Vagina (tissue), 2 donors: ENCODE measurements at places on chromosomes 5 and 9. TPM values are rescaled to one million over a fixed set of nuclear protein-coding genes. Genes with fewer than 3 reads are reported as not detected.

DNA sequence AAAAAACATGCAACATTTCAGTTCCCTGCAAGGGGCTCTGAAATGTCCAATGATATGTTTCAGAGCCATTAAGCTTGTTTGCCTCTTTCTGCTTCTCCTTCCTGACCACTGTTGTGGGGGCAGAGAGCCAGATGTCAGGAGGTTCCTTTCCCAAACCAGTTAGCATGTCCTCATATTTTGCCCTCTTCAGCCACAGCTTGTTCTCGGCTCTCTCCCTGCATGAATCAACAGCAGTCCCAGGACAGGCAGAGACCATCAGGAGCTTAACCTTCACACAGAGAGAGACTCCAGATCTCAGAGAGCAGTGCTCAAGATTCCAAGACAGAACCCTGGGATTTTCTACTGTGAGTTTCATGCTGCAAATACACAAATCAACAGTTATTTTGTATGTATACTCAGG is 218.5 kb downstream of the COMMD10 start:
- H3K27ac ChIP-seq: no peak overlapping the region
- H3K4me3 ChIP-seq: no peak overlapping the region
- no peaks in the 10 kb centered on the region for H3K36me3 ChIP-seq
- no peaks in the 10 kb centered on the region for H3K27me3 ChIP-seq
- H3K4me1 ChIP-seq: no peaks in the 10 kb centered on the region
- no peak for DNase-seq

GRCh38 chr5:177426566-177427210 is at the start of gene GRK6:
Gene GRK6, plus strand, starts transcription at chr5:177426676. Its CDS starts 170 bp downstream, at chr5:177426846.
- H3K27me3 ChIP-seq: no peaks in the 10 kb centered on the region
- H3K4me1 ChIP-seq: peaks cover 55% of the 10 kb centered on the region
- no peaks in the 10 kb centered on the region for H3K36me3 ChIP-seq
- no peak for DNase-seq

DNA sequence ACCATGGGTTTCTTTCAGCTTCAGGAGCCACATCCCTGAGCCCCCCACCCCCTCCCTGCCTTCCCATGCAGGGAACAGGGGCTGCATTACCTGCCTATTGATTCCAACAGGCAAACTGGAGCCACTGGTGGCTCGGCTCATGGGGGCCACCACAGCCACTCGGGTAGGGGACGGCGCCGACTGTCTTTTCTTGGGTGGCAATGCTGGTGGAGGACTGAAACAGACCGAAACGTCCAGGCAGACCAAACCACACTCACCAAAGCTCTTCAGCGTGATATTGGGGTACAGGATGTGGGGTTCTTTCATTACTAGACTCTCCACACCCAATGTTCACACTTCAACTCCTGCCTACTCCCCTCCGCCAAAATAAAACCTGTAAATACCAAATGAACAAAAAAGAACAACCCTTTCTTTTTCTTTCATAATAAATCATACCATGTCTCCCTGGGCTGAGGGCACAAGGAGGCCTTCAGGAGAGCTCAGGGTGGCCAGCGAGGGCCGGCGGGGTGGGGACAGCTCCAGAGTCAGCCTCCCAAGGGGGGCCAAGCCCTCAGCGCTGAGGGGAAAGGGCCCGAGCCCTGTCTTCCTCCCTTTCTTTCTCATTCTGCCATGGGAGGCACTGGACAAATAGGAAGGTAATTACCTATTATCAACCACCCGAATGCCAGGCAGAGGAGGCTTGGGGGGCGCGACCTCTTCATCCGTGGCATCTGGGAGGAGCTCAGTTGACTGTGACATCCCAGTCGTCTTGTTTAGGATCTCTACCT is 83.3 kb downstream of the PRRT1B start:
- H3K36me3 ChIP-seq: no peaks in the 10 kb centered on the region
- no peak overlapping the region for H3K4me3 ChIP-seq
- peaks cover 12% of the 10 kb centered on the region for H3K4me1 ChIP-seq
- DNase-seq: no peak
- peak overlapping the region; percentile 43 for H3K27ac ChIP-seq
- H3K27me3 ChIP-seq: no peaks in the 10 kb centered on the region

GRCh38 chr5:6703806-6704205 is 9.4 kb upstream of the TENT4A start:
- DNase-seq: no peak
- no peaks in the 10 kb centered on the region for H3K36me3 ChIP-seq
- peak overlapping the region; percentile 78 for H3K27ac ChIP-seq
- H3K4me3 ChIP-seq: no peak overlapping the region
- H3K27me3 ChIP-seq: no peaks in the 10 kb centered on the region
- H3K4me1 ChIP-seq: peaks cover 19% of the 10 kb centered on the region

DNA sequence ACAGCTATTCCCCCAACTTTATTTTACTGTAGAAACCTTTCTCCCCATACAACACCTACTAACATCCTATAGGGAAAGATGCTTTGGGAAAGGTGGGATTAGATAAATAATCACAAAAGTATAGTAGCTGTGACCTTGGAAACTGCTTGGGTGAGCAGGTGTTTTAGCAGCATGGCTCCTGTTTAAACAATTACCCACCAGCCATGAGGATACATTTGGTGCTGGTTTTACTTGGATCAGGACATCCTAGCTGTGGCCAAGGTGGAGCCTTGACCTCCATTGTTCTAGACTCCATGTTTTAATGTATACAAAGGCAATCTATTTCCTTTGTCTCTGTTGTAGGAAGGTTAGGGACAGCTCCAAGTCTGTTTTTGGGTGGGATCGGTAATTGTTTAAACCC is 56.8 kb upstream of the ALDH1B1 start:
- H3K27me3 ChIP-seq: no peaks in the 10 kb centered on the region
- H3K4me3 ChIP-seq: no peak overlapping the region
- peak; percentile 49 for DNase-seq
- H3K27ac ChIP-seq: no peak overlapping the region
- no peaks in the 10 kb centered on the region for H3K4me1 ChIP-seq

GRCh38 chr5:77120706-77121105 is 33.6 kb upstream of the ZBED3 start:
- no peaks in the 10 kb centered on the region for H3K36me3 ChIP-seq
- H3K4me1 ChIP-seq: no peaks in the 10 kb centered on the region
- no peak for DNase-seq

GRCh38 chr9:91102269-91102668 is 259.4 kb downstream of the AUH start:
- H3K36me3 ChIP-seq: no peaks in the 10 kb centered on the region
- no peak overlapping the region for H3K27ac ChIP-seq
- peaks cover 36% of the 10 kb centered on the region for H3K4me1 ChIP-seq

GRCh38 chr9:95606489-95607350 is 89.9 kb upstream of the PTCH1 start:
- no peak overlapping the region for H3K27ac ChIP-seq
- H3K4me3 ChIP-seq: no peak overlapping the region
- no peak for DNase-seq

Gene CARTPT
- total RNA-seq: not detected

Gene ANKRD18A
- total RNA-seq: 1.5 TPM

Gene SPINK4
- not detected for total RNA-seq

Gene TAL2
- total RNA-seq: not detected
